ENCODE measurements at places on chromosomes 5 and 9. TPM values are rescaled to one million over a fixed set of nuclear protein-coding genes. Genes with fewer than 3 reads are reported as not detected.

WNT8A gene
- not detected for polyA plus RNA-seq

GRCh38 chr5:91352831-91353695 is 30.1 kb downstream of the ARRDC3 start:
- no peak for DNase-seq

GRCh38 chr5:9094582-9094981 is 451.3 kb downstream of the SEMA5A start:
- DNase-seq = no peak

DNA sequence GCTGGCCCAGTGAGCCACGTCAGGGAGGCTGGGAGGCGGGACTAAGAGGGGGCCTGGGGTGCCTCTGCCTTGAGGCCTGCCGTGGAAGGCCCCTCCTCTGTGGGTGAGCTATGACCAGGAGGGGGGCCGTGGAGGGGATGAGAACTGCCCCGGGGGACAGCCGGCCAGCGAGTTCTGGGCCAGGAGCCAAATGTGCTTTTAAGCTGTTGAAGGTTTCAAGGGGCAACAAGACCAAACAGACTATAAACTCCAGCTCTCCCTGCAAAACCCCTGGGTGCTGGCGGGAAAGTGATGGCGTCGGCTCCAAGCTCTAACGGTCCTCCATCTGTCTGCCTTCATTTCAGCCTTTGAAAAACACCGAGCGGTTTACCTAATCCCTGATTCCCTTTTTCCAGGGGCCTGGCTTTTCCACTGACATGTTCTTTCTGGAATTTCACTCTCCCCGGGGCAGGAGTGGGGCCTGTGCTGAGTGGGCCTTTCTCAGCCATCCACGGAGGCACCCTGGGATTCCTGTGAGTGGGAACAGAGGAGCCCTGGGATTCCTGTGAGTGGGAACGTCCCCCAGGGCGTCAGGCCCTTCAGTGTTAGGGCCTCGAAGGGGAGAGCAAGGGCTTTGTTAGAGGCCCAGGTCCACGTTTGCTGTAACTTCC is 65.6 kb downstream of the COL5A1 start:
- peak; percentile 62 for DNase-seq

- no peak for DNase-seq
These were observed 42.9 kb downstream of the PHF2 start for GRCh38 chr9:93619272-93619775.

All from renal cortex interstitium (tissue), 15 donors.